Islet precursor cell (in vitro differentiated cells): ENCODE measurements at places on chromosomes 13 and 19.
A peak's percentile ranks its signal among the peaks of the same experiment; 100 is the strongest.

- DNase-seq: peak; percentile 80
Observed at GRCh38 chr19:53537521-53538377, at the start of gene ZNF331. Gene ZNF331 (plus strand): TSS chr19:53538145. CDS start chr19:53569377, 31,232 bp downstream.

DNA sequence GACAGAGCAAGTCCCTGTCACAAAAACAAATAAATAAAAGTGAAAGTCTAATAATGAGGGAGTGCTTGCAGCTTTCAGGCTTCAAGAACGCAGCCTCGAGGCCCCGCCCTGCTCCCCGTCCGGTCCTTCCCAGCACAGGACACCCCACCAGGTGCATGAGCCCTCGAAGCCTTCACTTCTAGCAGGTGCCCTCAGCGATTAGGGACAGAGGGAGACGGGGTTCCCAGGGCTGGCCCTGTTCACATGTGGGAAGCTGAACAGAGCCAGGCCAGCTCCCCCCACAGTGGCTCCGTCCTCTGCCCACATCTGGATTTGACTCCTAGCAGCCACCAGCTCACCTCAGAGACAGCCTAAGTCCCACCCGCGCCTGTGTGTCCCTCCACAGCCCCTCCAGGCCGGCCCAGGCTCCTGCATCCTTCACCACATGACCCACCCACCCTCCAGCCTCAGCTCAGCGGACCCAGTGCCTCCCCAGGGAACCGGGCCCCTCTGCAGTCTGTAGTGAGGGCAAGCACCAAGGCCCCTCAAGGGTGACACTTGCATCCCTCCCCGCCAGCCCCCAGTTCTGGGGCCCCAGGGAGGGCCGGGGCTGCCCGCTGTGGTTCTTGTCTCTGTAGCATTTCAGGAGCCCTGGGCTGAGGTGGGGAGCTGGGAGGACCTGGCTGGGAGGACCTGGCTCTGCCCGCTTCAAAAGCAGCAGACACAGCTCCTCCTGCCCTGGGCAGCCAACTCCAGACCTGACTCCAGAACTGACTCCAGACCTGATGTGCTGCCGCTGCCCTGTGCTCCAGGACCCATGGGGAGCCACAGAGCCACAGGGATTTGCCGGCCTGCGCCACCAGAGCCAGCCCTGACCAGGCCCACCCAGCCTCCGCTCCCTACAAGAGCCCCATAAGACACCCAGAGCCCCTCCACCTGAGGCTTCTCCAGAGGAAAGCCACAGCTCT, 27.2 kb downstream of the GPX4 start:
- DNase-seq: no peak

DNA sequence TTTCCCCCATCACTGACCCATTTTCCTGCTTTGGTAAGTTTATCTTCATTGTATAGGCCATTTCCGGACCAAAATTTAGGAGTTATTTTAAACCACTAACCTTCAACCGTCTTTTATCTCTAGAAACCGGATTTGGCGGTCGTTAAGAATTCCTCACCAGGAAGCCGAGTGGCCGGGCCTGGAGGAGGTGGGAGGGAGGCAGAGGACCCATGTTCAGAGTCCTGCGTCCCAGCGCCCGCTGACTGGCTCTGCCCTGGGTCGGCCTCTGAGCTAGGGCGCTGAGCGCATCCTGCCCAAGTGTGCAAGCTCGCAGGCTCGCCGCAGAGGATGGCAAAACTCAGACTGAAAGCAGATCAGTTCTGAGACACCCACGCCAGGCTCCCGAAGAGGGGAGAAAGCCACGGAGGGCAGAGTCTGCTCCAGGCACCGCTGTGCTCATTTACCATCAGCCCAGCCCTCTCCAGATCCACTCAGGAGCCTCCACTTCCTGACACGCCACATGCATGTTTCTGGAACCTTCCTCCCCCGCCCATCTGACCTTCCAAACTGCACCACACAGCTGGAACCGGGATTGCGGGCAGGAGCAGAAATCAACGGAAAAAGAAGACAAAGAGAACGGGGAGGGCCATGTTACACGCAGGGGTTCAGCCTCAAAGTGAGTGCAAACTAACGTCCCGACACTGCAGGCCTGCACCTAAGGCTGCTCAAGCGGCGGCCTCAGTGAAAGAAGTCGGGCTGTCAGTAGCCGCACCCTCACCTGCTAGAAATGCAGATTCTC, 8.3 kb downstream of the COL4A1 start:
- no peak for DNase-seq

DNA sequence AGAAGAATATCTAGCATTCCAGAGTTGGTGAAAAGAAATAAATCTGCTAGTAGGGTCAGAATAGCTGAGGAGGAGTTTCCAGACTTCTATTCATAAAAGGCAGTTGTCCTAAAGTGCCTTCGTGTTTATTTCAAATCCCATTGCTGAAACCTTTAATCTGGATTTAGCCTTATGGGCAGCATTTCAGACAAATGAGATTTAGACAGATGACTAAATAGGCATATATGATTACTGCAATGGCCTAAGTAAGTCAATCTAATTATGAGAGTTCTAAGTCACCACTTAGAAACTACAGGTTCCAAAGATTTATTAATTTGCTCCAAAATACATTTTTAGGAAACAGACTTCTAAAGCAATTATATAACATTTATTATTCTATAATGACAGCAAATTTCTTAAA, 368.7 kb downstream of the LIG4 start:
- no peak for DNase-seq

GRCh38 chr19:29527500-29528328, 1.9 kb downstream of the VSTM2B start:
- DNase-seq: no peak

DNA sequence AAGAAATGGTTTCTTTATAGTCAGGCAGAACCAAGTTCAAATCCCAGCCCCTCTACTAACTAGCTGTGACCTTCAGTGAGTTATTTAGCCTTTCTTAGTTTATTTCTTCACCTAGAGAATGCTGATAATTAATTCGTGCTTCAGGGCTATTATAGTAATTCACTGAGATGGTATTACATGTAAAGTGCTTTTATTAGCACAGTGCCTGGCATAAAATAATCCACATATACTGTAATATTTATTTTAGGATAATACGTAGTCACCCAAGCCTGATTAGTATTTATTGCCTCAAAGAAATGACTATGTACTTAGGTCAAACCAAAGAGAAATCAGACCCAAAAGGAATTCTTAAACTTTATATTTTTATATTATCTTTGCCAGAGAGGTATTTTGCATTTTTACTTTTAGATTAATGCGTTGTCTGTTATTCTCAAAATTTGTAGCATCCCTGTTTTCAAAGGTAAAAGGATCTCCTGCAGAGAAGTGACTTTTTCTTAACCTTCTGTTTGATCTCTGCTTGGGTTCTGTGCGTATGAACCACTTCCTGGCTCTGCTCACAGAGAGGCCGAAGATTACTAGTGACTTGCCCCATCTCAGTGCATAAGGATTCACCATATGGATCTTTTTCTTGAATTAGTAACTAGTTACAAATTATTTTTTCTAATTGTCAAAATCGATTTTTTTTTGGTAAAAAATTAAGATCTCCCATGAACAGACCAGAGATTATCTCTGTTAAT, 19.7 kb downstream of the UBAC2 start:
- no peak for DNase-seq

DNA sequence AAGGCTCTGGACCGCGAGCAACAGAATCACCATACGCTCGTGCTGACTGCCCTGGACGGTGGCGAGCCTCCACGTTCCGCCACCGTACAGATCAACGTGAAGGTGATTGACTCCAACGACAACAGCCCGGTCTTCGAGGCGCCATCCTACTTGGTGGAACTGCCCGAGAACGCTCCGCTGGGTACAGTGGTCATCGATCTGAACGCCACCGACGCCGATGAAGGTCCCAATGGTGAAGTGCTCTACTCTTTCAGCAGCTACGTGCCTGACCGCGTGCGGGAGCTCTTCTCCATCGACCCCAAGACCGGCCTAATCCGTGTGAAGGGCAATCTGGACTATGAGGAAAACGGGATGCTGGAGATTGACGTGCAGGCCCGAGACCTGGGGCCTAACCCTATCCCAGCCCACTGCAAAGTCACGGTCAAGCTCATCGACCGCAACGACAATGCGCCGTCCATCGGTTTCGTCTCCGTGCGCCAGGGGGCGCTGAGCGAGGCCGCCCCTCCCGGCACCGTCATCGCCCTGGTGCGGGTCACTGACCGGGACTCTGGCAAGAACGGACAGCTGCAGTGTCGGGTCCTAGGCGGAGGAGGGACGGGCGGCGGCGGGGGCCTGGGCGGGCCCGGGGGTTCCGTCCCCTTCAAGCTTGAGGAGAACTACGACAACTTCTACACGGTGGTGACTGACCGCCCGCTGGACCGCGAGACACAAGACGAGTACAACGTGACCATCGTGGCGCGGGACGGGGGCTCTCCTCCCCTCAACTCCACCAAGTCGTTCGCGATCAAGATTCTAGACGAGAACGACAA, 1.8 kb downstream of the PCDH17 start:
- peak; percentile 88 for DNase-seq

GRCh38 chr13:106523576-106523975, 11.9 kb downstream of the EFNB2 start:
- no peak for DNase-seq

GRCh38 chr19:45250216-45250831, 747 bp upstream of the MARK4 start:
- DNase-seq: no peak

DNA sequence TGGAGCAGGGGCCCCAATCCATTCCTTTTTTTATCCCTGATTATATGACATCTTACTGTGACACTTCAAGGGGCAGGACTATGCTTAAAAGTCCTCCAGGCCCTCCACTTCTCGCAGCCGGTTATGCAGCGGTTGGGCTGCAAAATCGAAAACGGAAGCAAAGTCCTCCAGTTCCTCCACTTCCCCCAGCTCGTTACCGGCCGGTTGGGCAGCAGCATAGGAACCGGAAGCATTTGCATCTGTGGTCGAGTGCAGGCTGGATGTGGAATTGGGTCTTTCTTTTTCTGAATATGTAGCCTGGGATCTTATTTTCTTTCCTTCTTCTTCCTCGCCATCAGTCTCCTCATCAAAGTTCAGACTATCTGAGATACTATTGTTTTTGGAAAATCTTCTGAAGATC, 46.1 kb downstream of the OXGR1 start:
- no peak for DNase-seq

DNA sequence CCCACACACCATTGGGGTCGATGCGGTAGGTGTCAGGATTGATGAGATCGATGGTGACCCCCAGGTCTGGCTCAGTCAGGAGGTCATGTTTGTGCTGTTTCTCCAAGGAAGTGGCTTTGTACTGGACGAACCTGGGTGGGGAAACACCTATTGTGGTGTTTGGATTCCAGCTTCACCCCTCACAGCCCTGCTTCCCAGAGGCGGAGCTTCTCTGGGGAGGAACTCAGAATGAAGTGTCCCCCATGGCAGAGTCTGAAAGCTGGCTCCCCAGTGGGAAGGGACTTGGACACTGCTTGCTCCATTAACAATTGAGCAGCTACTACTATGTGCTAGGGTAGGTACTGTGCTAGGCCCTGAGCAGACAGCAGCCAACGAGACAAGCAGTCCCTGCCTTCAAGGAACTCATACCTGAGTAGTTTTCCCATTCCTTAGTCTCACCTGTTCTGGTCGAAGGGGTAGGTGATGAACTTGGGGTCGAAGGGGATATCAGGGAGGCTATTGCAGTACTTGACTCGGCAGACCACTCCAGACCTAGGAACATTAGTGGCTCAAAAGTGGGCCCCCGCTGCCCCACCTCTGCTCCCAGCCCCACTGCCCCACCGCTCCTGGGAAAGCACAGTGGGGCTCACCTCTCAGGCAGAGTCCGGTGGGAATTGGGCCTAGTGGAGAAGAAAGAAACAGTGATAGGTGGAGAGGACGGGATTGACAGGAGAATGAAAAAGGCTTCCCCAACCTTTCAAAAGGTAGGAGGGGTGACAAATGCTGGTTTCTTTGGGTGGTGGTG, 1.1 kb downstream of the PAF1 start:
- no peak for DNase-seq

DNA sequence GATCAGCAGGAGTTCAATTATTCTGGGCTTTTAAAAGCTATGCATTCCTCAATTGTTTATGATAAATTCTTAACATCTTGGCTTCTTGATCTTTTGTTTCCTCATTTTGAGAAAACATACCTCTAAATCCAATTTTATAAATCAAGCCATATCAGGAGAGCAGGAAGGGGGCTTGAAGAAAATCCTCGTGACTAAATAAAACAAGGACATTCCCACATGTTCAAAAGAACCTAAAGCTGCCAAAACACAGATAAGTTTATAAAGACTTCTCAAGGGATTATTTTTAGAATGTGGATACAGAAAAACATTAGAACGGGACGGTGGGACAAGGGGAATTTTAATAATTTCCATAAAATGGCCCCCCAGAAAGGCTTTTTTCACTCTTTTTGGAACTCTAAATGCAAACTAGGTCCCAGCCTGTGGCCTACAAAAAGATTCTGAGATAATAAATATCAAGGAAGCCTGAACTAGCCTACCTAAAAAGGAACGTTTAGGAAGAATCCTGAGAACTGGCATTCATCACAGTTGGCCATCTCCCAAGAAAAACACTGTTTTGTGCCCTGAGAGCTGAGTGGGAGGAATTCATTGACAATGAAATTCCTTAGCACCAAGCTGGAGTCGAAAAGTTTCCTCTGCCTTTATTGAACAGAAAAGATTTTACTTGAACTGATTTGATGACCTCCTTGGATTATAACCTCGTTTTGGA, 30.1 kb downstream of the ZAR1L start:
- DNase-seq: no peak

GRCh38 chr13:44806826-44807225, 182.4 kb downstream of the NUFIP1 start:
- DNase-seq: no peak

DNA sequence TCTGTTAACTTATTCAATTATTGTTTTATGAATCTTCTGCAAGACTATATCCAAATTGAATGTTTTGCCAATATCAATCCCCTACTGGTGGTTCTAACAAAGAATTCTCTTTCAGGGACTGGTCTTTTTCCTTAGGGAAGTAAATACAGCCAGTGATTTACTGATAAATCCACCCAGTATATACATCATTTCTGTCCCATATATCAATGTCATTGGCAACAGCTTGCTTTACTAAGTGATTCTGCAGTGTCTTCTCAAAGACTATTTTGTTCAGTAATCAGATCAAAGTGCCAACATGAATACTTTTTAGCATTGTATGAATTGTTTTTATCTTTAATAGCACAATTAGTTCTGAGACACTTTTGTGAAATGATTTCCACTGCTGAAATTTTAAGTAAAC, 114.0 kb upstream of the OBI1 start:
- no peak for DNase-seq

GRCh38 chr13:92461831-92462230, 764.8 kb upstream of the GPC6 start:
- no peak for DNase-seq
